NCI-H1930 (cell line): ENCODE measurements at places on chromosomes 4 and X.

DNA sequence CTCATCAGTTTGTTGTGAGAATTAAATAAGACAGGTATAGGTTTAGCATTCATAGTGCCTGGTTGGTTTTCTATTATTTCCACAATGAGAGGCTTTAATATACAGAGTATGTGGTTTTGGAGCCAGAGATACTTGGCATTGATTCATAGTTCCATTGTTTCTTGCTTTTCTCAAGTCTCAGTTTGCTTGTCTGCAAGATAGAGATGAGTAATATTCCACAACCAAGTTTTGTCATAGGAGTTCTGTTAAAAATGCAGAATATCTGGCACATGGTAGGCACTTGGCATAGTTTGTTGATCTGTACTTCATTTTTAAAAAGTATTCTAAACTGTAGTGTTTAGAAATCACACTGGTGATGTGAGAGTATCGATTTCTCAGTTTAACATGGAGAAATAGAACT is 37.5 kb upstream of the EDA2R start:
- no peak for DNase-seq

DNA sequence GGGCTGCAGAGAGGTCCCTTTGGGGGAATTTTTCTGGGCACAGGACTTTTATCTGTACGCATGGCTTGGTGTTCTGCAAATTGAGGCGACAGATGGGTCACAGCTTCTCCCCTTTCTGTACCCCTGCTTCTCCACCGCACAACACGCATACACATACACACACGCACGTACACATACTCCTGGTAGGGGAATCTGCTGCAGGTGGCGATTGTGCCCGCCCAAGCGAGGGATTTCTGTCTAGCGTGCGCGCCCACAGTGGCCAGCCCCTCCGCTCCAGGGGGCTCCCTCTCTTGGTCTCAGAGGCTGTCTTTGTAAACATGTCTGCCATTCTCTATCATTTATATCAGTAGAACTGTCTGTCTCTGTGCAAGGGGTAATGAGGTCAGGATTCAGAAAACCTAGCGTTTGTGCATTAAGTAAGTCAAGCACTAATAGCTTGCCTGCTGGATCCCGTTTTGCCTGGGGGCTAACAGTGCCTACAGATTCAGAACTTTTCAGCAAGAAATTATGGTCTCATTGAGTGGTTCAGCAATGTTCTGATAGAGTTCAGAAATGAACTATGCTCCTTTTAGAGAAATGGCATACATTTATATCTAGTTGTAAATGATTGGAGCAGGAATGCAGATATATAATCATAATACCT is 2.2 kb downstream of the GRID2 start:
- no peak for DNase-seq

DNA sequence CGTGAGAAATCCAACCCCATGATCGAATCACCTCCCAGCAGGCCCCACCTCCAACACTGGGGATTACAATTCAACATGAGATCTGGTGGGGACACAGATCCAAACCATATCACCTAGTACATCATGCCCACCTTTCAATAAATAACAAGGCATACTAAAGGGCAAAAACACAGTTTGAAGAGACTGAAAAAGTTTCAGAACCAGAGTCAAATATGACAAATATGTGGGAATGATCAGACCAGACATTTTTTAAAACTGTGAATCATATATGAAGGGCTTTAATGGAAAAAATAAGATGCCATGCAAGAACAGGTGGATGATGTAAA is 167.3 kb downstream of the CAMK2D start:
- DNase-seq: no peak

- DNase-seq: no peak
These were observed 135.9 kb upstream of the ARHGEF9 start for GRCh38 chrX:63920875-63921274.
